Endothelial cell (in vitro differentiated cells): ENCODE measurements at places on chromosomes 2 and 18.
A peak's percentile ranks its signal among the peaks of the same experiment; 100 is the strongest.

- DNase-seq, result no peak
These were observed 8.0 kb upstream of the COL3A1 start for GRCh38 chr2:188966079-188966571.

DNA sequence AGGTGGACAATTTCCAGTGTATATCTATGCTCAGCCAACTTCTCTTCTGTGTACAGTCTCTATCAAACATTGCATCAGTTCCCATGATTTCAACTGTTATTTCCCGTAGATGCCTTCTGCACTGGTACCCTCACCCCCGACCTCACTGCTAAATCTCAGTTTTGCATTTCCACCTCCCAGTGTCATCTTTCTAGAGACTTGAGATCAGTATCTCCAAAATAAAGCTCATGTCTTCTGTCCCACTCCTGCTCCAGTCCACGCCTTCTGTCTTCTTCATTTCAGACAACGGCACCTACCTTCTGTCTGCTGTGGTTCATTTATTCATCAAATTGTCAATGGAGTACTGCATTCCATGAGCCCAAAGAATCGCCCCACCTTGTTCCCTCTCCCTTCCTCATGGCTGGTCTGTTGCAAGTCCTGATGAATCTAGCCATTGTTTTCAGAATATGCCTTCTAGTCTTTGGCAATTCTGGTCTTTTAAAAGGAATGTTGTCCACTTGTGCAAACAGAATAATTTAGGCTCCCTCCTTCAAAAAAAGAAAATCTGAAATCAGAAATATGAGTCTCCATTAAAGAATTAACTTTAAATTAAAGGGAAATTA, 23.3 kb upstream of the NPAS2 start:
- no peak for DNase-seq

DNA sequence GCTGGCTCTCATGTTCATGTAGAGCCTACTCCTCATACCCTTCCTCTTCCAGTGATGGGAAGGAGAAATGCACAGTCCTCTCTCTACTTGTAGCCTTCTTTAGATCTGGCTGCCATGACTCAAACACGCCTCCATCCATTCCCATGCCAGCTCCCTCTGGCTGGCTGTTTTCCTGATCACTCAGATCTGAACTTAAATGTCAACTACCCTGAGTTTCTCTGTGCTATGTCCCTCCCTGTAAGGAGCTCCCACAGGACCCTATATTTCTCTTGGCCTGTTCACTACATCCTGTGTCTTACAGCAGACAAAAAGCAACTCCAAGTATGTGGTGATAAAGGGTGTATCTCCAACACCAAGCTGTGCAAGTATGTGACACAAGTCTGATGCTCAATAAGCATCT, 152.4 kb downstream of the TCF4 start:
- DNase-seq, result no peak

DNA sequence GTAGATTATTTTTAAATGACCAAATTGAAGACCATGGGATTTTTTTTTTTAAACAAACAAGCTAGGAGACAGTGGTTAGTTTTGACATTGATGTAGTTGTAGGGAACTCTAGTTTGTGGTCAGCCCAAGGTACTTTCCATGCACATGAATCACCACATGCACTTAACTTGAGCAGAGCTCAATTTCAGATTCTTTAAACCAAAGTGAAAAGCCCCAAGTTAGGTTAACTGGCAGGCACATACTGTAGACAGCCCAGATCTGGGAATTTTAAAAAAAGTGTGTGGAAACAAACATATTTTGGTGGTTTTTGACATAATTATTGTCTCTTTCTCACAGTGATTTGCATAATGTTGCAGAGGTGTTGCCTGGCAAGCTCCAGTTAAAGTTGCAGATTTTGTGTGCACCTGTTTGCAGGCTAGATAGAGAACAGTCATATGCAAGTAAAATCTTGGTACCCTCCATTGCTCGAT, 88.4 kb downstream of the BCL2L11 start:
- no peak for DNase-seq

- DNase-seq, result no peak
These were observed 148.8 kb downstream of the HDAC4 start for GRCh38 chr2:239251971-239252370.

- DNase-seq, result no peak
These were observed 153.5 kb upstream of the NFATC1 start for GRCh38 chr18:79242246-79242645.

DNA sequence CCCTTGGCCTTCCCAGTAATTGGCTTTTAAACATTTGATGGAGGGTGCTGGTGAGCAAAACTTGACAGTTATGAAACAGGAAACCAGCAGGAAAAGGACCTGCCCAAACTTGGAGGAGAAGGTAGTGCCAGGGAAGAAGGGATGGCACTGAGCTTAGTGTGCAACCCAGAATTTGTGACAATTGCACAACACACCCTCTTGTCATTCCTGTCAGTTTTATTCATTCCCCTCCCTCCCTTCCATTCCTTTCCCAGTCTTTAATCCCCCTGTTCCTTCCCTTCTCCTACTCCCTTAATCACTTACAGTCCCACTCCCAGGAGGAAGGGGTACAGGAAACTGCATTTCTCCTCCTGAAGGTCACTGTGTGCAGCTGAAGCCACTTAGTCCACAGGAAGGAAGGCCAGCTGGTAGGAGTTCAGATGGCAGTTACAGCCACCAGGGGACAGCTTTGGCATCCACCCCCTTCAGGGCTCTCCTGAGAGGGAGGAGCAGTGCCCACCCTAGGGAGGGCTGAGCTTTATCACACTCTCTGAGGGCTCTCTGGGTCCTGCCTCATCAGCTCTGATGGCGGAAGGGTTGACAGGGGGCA, 24.0 kb upstream of the SIGLEC15 start:
- no peak for DNase-seq

DNA sequence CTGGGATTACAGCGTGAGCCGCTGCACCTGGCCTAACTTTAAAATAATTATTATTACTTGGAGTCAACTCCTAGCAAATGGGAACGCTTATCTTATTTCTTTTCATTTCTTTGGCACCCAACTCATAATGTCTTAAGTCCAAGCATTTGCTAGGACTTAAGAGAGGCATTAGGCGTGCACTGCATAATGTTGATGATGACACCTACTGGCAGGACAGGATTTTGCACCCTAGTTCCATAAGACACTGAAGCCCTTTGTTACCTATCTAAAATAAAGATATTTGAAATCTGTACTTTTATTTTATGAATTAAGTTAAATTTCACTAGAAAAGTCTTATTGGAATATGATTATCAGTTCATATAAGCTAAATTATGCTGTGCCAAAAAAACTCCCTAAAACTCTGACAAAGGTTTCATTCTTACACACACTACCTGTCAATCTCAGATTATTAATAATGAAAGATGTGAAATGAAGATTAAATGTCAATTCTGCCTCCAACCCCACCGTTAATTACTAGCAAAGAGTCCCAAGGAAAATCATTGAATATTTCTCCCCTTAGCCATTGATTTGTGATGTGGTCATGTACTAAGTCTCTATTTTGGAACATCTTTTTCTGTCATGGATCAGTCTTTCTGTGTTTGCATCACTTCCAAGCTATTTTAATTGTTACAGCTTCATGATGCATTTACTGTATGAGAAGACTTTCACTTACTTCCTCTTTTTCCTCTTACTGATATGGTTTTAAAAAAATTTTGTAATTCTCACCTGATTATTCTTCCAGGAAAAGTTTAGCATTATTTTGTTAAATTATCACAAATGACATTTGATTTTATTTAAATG, 12.7 kb upstream of the CDH2 start:
- DNase-seq, result peak; percentile 14

GRCh38 chr2:238591732-238592131, 165.0 kb downstream of the ASB1 start:
- no peak for DNase-seq

DNA sequence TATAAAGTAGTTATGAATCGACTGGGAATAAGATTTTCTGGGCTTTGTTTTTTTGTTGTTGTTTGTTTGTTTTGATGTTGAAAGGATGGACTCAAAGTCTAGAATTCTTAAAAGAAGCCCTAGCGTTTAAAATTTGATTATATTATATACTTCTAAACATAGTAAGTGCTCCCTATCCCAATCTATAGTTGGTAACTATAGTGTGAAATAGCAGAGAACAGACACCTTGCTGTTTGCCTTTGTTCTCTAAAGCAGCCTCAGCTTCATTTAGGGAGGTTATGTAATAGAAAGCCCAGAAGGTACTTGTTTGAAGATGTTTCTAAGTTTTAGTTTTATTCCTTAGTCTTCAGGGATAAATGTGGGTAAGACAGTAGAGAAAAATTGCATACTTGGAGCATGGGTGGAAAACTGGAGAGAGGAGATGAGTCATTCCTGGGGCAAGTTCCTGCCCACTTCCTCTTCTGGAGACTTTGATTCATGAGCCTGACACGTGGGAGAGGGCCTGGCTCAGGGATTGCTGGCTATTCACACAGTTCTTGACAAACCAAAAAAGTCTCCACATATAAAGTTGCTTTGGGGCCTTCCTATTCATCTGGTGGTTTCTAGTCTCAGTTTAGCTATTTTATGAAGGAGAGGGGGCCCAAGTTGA, 131.9 kb downstream of the MYO1B start:
- peak; percentile 25 for DNase-seq

GRCh38 chr2:152924722-152925121, 206.3 kb downstream of the ARL6IP6 start:
- no peak for DNase-seq
